ENCODE measurements at places on chromosomes 12 and 14.

- DNase-seq: no peak
Observed at GRCh38 chr12:132354211-132354981, 25.0 kb upstream of the GALNT9 start.

- DNase-seq: no peak
Observed at GRCh38 chr12:83092129-83092528, 405.4 kb downstream of the TMTC2 start.

DNA sequence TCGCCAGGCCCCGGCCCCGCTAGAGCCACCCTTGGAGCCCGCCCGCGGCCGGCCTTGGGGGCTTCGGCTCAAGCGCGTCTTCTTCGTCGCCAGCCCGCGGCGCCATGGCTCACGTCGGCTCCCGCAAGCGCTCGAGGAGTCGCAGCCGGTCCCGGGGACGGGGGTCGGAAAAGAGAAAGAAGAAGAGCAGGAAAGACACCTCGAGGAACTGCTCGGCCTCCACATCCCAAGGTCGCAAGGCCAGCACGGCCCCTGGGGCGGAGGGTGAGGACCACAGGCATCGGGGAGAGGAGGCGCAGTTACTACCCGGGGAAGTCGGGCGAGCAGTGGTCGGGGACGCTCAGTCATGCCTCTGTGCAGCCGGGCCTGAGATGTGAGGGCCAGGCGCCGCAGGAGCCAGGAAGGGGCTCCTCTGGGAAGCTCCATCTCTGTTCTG lies 573 bp downstream of the ARL6IP4 start:
- no peak for DNase-seq

GRCh38 chr14:91834571-91834970 lies 32.8 kb downstream of the TC2N start:
- DNase-seq: no peak

GRCh38 chr12:132004946-132005345 lies 55.2 kb downstream of the EP400 start:
- no peak for DNase-seq

- DNase-seq: no peak
Observed at GRCh38 chr12:46908236-46908935, 82.6 kb upstream of the SLC38A4 start.

DNA sequence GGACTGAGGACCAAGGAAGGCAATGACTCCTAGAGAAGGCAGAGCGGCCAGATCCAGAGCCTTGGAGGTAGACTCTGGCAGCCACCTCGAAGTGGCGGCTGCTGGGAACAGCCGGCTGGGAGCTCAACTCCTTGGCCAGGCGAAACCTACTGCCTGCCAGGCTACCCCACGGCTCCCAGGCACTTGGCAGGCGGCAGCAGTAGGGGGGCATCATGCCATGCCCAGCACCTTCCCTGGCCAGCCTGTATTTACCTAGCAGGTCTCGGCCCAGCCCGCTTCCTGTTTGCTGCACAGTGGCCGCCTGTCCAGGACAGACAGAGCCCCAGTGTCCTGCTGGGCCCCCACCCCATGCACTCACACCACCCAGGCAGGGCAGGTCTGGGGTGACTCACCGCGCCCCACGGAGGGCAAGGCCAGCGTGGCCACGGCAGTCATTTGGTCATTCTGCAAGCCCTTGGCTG lies 10.2 kb downstream of the TRPV4 start:
- no peak for DNase-seq

- no peak for DNase-seq
Observed at GRCh38 chr12:9043766-9044165, 54.4 kb downstream of the KLRG1 start.

- no peak for DNase-seq
Observed at GRCh38 chr12:92952394-92952793, 23.3 kb upstream of the EEA1 start.

DNA sequence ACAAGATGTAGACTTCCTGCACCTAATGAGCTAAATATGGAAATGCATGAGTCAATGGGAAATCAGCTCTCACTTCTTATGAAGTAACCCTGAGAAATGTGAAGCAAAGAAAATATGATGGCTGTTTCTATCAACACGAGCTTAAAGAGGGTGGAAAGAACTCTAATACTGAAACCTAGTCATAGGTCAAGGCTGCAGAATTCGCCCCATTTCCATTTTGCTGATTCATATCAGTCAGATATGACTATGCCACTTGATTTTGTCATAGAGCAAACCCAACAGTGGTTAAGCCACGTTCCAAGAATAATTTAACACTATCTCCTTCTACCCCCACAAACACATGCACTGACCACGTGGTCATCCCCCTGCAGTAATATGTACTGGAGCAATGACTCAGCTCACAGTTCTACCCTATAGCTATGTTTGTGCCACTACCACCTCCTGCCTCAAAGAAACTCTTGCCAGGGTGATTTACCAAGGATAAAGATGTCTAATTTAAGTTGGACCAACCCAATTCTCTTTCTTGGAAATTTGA lies 157.5 kb downstream of the TMTC3 start:
- DNase-seq: no peak

- DNase-seq: no peak
Observed at GRCh38 chr12:27186022-27186839, 57.9 kb upstream of the STK38L start.

DNA sequence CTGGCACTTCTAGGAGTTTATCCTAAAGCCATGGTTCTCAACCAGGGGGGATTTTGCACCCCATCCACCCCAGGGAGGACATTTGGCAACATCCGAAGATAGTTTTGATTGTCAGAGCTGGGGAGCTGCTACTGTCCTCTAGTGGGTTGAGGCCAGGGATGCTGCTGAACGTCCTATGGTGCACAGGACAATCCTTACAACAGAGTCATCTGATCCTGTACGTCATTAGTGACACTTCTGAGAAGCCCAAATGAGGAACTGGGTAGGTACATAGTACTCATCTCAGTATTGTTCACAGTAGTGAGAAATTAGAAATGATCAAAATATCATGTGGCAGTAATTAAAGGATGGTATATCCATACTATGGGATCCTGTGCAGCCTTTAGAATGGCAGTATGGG lies 185.1 kb downstream of the CHST11 start:
- DNase-seq: peak; percentile 9

- DNase-seq: no peak
Observed at GRCh38 chr14:71613168-71613567, 319.1 kb upstream of the RGS6 start.

- no peak for DNase-seq
Observed at GRCh38 chr12:69204191-69204590, 35.2 kb upstream of the CPSF6 start.

GRCh38 chr12:93419388-93420034 lies 22.2 kb downstream of the UBE2N start:
- peak; percentile 64 for DNase-seq

DNA sequence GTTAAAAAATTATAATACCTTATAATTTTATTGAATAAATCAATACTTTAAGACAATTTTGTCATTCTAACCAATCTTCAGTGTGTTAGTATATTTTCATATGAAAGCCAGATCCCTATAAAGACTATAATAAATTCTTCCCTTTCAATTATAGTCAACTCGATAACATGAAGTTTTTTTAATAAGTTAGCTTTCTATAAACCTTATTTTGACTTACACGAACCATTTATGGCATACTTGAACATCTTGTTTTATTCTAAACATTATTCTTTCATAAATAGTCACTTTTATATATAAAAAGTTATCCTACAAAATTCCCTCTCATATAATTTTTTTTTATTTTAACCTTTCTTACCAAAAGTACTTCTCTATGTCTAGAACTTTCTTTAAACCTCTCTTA lies 1002.3 kb downstream of the TMEM121 start:
- no peak for DNase-seq

DNA sequence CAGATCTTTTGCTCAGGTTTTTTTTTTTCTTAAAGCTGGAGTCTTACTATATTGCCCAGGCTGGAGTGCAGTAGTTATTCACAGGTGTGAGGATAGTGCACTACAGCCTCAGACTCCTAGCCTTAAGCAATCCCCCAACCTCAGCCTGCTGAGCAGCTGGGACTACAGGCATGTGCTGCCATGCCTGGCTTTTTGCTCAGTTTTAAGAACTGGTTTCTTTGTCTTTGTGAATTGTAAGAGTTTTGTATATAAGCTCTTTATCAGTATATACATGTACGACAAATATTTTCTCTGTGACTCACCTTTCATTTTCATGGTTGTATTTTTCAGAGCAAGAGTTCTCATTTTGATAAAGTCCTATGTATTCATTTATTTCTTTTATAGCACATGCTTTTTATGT lies 33.3 kb upstream of the C2CD5 start:
- DNase-seq: no peak

GRCh38 chr14:93330609-93331000 lies 2.2 kb downstream of the BTBD7 start:
- DNase-seq: no peak

DNA sequence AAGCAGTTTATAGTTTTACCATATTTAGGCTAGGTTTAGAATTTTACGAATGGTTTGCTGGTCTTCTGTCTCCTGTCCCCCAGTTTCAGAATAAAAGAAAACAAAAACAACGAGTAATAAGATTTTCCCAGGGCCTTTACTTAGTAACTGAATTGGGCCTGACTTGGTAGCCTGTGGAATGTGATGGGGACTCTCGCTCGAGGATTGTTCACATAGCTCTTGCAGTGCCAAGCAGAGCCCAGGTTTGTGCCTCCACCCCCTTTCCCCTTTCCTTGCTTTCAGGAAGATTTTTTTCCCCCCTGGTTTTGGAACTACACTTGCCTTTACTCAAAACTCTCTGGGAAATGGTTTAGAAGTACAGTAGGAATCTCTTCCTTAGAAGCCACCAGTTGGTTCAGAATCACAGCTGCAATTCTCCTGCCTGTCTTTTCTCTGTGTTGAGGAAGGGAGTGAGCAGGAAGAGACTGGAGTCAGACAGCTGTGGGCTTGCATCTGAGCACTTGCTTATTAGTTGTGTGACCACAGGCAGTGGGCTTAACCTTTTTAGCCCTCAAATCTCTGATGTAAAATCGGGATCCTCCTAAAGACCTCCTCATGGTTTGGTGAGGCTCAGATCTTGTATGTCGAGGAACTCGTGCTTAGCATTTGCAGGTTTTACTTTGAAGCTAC lies 501.2 kb downstream of the PCNX1 start:
- DNase-seq: no peak

All from CD4-positive, alpha-beta T cell treated with Interleukin-4 for 4 hours (primary cell).